ENCODE measurements at places on chromosomes 7 and 10. TPM values are rescaled to one million over a fixed set of nuclear protein-coding genes. Genes with fewer than 3 reads are reported as not detected.

- no peak for DNase-seq
Observed at GRCh38 chr7:107744345-107744750, 406 bp downstream of the CBLL1 start.

GRCh38 chr7:45573661-45574415, at the start of gene ADCY1:
Gene ADCY1, plus strand, starts transcription at chr7:45574368. Its CDS starts 176 bp downstream, at chr7:45574544.
- peak; percentile 80 for DNase-seq

GRCh38 chr7:36119005-36119706, 33.9 kb upstream of the EEPD1 start:
- no peak for DNase-seq

DNA sequence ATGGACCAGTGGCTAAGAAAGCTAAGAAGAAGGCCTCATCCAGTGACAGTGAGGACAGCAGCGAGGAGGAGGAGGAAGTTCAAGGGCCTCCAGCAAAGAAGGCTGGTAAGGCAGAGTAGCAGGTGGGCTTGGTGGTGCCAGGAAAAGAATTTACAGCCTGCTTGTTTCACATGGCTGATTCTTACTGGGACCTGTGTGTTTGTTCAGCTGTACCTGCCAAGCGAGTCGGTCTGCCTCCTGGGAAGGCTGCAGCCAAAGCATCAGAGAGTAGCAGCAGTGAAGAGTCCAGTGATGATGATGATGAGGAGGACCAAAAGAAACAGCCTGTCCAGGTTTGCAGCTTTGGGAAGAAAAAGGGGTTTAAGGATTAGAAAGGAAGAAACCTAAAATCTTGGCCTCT, 5.0 kb downstream of the NOLC1 start:
- DNase-seq = no peak

- no peak for DNase-seq
Observed at GRCh38 chr7:11261470-11261869, 287.8 kb downstream of the PHF14 start.

DNA sequence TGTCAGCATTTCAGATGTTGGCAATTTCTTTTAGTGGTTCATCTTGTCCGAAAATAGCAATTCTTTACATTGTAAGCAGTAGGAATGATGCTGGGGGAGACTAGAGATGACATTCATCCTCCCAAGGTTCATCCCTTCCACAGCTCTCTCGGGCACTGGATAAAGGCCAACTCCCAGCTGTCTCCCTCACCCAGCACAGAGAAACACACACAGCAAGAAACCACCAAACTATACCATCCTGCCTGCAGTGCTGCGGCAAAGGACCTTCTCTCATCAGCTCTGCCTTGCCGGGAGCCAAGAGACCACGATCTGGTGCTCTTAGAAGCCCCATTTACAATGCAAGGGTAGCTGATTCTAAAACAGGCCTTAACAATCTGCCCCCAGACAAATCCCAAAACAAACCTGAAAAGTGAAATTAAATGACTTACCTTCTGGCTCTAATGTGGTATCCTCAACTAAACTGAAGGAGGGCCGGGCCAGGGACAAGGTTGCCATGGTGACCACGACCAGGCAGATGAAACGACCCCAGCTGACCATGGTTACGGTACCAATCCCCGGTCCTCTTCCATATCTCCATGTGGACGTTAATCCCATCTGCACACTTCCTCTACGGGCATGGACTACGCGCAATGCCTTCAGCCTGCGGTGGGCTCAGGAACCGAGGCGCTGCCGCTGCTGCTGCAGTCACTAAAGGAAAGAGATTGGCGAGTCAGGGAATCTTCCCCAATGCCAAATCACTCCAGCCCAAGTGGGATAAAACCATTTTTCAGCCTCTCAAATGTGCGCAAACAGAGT, 4.8 kb downstream of the FGFR2 start:
- DNase-seq = no peak

GRCh38 chr7:83947260-83947659, 247.3 kb downstream of the SEMA3A start:
- DNase-seq = no peak

DNA sequence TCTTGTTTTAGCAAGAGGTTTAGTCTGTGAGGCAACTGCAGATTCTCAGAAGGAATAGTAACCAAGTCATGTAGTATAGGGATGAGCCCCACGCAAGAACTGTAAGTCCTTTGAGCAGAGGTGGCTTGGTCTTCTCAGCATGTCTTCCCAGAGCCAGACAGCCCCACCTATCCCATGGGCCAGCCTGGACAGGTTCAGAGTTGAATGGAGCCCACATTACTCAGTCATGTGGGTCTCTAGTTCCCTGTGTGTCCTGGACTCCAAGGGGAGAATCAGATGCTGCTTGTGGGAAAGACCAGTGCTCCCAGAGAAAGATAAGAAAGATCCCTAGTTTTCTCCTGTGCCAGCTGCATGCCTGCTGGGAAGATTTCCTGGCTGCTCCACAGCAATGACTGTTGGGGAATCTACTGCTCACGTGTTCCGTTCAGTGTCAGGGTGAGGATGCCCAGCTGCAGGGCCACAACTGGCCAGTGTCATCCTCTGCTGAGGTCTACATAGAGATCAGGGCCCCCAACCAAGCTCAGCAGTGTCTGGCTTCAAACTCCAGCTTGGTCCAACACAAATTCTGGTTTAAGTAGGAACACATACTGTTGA, 66.9 kb upstream of the UNC5B start:
- DNase-seq = no peak

DNA sequence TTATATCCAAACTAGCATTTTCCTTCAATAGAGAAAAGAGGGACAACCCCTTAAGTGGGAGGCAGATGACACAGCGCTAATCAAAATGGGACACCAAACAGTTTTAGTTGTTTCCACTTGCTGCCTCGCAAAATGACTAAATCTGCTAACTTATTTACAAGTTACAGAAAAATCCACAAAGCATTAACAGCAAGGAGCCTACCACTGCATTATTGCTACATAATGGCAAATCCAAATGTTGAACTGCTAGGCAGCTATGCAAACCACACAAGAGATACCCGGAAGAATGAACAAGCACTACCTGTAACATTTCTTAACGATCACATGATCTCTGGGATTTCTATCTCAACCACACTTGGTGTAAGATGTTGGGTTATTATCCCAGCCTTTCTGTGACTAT, 96.7 kb downstream of the SFMBT2 start:
- no peak for DNase-seq

GRCh38 chr7:155851892-155852291, 39.6 kb upstream of the SHH start:
- no peak for DNase-seq

GRCh38 chr10:131310551-131311401, 745 bp downstream of the TCERG1L start:
- no peak for DNase-seq

- DNase-seq = no peak
Observed at GRCh38 chr7:73570977-73571376, 7.4 kb downstream of the TBL2 start.

DNA sequence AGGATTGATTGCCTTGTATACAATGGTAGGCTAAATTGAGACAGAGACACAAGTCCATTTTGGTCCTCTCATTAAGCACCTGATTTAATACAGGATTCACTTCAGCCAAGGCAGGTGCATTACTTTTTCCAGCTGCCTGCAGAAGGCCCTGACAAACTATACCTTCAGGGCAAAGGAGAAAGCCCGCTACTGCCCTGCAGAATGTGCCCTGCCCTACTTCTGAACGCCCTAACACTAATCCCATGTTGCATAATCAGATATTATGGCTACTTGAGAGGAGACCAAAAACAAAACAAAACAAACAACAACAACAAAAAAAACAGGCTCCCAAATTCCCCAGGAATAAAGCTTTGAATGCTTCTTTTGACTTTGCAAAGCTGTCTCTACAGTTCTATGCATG, 116.9 kb upstream of the ABI1 start:
- no peak for DNase-seq

GRCh38 chr7:148334959-148335577, 255.5 kb upstream of the C7orf33 start:
- DNase-seq = peak; percentile 38

DNA sequence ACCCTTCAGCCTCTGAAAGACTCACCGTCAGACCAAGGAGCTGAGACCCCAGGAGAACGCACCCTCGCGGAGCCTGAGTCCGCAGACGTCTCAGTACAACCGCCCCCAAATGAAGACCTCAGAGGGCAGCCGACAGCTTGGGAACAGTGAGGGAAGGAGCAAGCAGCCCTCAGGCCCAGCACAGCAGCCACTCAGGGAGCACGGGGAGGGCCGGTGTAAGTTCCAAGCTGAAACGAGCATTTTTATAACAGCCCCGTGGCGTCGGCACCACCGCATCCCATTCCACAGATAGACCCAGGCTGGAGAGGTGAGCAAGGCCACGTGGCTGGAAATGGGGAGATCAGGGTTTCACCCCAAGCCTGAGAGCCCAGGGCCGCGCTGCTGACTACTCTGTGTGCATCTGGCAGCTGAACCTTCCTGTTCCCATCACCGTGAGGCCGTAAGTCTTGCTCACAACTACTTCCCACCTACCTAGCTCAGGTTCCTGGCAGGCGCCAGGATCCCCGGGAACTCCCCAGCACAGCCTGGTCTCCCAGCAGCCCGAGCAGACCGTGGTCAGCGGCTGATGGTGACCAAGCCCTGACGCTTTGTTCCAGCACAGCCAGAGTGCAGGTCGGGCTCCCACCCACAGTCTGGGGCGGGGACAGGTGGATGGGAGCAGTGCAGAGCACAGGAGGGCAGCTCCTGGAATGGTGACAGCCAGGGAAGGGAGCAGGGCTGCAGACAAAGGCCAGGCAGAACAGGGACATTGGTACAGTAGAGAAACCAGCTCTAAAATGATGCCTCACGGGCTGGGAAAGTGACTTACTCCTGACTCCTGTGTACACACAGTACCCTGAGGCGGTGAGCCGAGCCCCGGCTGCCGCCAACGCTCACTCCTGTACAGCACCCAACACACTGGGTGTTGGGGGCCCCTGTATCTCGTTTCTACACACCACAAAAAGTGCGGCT, 6.1 kb upstream of the NOM1 start:
- DNase-seq = no peak

GRCh38 chr7:149205690-149206381, 10.5 kb downstream of the ZNF282 start:
- DNase-seq = no peak

DNA sequence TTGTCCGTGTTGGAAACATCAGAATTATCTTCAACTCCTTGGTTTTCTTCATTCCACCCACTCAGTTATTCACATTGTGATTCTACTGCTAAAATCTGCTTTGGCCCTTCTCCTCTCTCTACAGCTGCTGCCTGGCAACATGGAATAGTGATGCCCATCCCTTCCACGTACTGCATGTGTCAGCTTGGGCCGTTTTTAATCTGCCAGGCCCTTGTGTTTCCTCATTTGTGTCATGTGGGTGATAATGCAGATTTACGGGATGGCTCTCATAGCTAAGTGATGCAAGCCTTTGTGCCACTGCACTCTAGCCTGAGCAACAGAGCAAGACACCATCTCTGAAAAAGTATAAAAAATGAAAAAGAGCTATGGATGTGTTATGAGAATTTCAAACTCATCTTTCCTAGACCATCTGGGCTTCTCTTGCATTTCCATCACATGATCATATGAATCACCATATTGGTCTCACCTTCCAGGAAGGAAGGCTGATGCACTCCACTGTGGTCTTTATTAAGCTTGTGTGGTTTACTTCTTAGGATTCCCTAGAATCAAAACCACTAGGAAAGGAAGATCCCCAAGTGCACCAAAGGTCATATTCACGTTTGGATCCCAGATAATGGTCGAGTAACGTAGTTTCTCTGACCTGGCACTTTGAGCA, 20.6 kb upstream of the CELF2 start:
- no peak for DNase-seq

DNA sequence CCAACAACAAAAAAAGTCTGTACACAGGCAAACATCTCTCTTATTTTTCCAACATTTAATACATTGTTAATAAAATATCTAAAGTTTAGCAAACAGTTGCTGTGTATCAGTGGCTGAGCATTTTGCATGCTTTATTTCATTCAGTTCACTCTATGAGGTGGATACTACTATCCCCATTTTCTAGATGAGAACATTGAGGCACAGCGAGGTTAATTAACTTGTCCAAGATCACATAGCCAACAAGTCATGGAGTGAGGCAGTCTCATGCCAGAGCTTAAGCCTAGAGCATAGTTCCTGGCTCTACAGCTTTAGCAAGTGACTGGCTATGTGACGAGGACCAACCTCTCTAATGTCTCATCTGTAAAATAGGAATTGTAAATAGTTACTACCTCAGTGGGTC, 4.4 kb downstream of the GATAD1 start:
- no peak for DNase-seq

GRCh38 chr7:90688810-90689209, 92.7 kb downstream of the CDK14 start:
- no peak for DNase-seq

DNA sequence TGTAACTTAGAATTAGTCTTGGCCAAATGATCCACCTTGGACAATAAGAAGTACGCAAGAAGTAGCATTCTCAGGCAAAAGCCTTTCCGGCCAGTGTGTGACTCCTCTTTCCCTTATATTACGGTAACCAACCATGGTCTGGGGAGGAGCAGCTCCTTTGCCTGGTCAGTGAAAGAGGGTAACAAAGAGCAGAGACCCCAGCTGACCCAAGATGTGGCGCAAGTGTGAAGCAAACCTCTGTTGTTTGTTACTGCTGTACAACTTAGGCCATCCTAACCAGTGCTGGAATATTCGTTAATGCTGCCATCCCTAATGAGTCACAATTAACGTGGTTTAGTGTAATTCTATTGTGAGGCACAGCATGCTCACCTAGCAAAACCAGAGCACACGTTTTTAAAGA, 44.0 kb downstream of the HIPK2 start:
- DNase-seq = no peak

DNA sequence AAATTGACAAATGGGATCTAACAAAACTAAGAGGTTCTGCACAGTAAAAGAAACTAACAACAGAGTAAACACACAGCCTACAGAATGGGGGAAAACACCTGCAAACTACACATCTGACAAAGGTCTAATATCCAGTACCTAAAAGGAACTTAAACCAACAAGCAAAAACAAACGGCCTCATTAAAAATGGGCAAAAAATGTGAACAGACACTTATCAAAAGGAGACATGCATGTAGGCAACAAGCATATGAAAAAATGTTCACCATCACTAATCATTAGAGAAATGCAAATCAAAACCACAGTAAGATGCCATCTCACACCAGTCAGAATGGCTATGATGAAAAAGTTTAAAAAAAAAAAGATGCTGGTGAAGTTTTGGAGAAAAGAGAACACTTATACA, 197.4 kb downstream of the KBTBD2 start:
- DNase-seq = no peak

DNA sequence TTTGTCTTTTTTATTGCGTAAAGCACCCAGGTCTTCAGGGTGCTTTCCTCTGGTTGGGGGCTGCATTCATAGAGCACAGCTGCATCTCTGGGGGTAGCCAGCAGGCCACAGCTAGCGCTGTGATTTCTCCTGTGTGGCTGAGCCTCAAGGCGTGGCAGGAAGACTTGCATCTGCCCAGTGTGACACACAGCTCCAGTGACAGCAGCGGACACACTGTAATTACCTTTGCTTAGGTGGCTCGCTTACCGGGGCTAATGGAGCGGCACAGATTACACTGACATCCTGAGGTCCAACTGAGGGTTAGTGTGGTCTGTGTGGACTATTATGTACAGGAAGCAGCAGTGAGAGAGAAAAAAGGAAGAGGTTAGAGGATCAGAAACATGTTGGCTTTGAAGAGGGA, 27.1 kb downstream of the ABCB4 start:
- DNase-seq = peak; percentile 62

TRIM50 gene
- total RNA-seq = 0.22 TPM

SEC61G gene
- 153 TPM for total RNA-seq

ZNF365 gene
- total RNA-seq = 27.2 TPM

OR9A4 gene
- total RNA-seq = 0.11 TPM

CALD1 gene
- total RNA-seq = 139 TPM

CLCN1 gene
- not detected for total RNA-seq

EPHB6 gene
- 20.3 TPM for total RNA-seq

FRAT2 gene
- 10.5 TPM for total RNA-seq

SPDYE5 gene
- total RNA-seq = 0.11 TPM

Data from spinal cord (tissue), 10 donors.